ENCODE measurements at places on chromosomes 2 and 18. TPM values are rescaled to one million over a fixed set of nuclear protein-coding genes. Genes with fewer than 3 reads are reported as not detected.
A peak's percentile ranks its signal among the peaks of the same experiment; 100 is the strongest.

DNA sequence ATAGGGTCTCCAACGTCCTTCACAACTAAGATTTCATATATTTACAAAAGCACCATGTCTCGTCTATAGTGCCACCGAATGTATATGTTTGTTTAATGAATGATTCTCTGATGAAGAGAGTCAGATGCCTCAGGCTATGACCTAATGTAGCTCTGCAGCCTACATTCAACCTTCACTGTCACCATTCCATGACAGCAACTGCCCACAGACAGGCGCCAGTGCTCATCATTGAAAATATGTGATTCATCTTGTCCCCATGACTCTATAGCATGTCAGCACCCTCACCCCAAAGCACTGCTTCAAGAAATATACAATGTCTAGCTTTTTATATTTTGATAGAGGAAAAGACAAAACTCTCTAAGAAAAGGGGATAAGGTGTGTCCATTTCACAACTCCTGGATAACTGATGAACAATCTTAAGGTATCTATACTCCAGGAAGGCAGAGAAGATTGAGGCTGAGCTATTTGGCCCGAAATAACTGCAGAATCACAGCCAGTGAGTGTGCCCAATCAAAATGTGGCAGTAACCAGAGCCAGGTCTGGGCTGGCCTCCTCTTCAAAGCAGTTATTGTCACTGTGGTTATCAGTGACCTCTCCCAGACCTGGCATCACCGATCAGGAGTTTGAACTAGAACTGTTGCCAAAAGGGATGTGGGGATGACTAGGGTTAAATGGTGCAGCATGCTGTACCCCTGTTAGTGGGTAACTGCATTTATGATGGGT, 246.6 kb downstream of the SETBP1 start:
- no peak for DNase-seq

The SOWAHC gene
- total RNA-seq, result 0.44 TPM

- DNase-seq, result no peak
These were observed 1.2 kb upstream of the ST6GAL2 start for GRCh38 chr2:106886916-106887758.

GRCh38 chr2:98866033-98866432, 70.0 kb downstream of the CRACDL start:
- no peak for DNase-seq

- DNase-seq, result no peak
These were observed 617.5 kb upstream of the SOX11 start for GRCh38 chr2:5074733-5075132.

DNA sequence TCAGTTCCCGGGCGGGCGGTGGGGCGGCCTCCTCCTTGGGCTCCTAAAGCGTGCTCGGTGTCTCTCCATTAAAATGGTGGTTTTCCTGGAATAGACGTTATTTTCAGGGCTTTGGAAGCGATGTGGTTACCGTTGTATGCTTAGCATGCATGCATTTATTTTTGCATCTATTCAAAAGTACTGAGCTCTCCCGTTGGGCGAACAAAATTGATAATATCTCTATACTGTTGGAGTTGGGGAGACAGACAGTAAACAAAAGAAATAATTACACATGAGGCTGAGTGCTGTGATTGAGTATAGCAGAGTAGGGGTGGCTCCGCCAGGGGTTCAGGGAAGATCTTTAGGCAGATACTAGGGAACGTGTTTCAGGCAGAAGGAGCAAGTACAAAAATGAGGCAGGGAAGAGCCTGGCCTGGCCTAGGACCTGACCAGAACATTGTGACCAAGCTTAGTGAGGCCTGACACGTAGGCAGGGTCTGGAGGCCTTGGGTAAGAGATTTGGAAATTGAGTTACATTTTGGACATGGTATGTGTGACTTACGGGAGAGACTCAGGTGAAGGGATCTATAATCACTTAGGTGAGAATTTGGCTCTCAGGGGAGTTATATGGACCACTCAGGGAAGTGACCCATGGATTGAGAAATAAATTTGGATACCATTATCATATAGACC, 674 bp downstream of the NCAPH start:
- no peak for DNase-seq

GRCh38 chr18:27995770-27996502, 181.0 kb downstream of the CDH2 start:
- DNase-seq, result no peak

The CCDC121 gene
- 0.17 TPM for total RNA-seq

DNA sequence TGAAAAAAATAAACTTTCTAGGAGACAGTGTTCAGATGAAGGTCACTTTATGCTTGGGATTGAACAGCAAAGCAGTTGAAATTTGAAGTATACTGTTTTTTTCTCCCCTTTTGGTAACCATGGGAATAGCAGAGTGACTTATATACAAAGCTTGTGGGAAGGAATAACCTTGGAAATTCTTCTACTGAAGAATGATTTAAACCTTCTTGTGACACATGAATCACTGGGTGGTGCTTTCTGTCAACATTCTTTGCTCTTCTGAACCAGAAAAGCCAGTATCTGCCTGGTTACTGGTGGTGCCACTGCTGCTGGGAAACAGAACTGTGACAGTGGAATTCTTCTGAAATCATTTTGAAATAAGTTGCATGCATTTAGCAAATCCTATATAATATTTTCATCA, 39.4 kb upstream of the RND3 start:
- no peak for DNase-seq

GRCh38 chr2:157872791-157873190, 3.3 kb downstream of the ACVR1 start:
- no peak for DNase-seq

GRCh38 chr18:49648326-49648725, 86.5 kb downstream of the LIPG start:
- no peak for DNase-seq

GRCh38 chr2:176496761-176497160, 227.5 kb downstream of the MTX2 start:
- no peak for DNase-seq

- DNase-seq, result no peak
These were observed 124.8 kb downstream of the NUP35 start for GRCh38 chr2:183248866-183249567.

DNA sequence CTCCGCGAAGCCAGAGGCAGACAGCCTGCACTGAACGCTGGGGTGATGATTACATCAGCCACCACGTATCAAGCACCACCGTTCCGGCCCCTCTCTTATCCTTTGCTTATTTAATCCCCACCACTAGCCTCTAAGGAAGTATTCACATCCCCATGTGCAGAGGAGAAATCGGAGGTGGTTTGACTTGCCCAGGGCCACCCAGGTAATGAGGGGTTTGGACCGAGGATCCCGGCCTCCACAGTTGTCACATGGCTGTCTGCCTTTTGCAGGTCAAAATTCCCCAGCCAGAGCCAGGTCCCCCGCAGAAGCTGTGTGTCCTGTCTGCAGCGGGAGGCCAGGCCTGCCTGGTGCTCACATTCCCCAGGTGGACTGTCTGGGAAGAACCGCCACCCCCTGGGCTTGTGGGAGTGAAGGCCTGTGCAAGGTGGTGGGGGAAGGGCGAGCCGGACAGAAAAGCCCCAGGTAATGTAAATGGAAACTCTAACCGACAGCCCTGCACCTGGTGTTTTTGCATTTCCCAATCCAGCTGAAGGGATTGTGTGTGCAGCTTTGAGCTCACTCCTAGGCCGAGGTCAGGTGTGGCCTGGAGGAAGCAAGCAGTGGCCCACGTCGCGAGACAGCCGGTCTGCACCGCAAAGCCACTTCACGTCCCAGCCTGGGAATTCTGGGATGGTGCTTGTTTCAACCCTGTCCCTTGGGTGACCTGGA, 108.5 kb upstream of the ID2 start:
- DNase-seq, result no peak

The APOB gene
- total RNA-seq, result not detected

DNA sequence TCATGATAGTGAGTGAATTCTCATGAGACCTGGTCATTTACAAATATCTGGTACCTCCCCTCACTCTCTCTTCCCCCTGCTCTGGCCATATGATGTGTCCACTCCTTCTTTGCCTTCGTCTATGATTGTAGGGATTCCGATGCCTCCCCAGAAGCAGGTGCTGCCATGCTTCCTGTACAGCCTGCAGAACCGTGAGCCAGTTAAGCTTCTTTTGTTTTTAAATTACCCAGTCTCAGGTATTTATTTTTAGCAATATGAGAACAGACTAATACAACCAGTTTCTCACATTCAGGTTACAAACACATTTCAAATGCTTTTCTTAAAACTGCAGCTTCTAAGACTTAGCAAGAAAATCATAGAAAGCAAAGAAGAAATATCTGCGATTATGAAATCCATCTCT, 321.2 kb upstream of the CDH7 start:
- no peak for DNase-seq

- no peak for DNase-seq
These were observed 50.8 kb upstream of the TWSG1 start for GRCh38 chr18:9283791-9284190.

The KIF3C gene
- total RNA-seq, result 3.0 TPM

GRCh38 chr2:23624915-23625314, 239.9 kb downstream of the KLHL29 start:
- DNase-seq, result no peak

DNA sequence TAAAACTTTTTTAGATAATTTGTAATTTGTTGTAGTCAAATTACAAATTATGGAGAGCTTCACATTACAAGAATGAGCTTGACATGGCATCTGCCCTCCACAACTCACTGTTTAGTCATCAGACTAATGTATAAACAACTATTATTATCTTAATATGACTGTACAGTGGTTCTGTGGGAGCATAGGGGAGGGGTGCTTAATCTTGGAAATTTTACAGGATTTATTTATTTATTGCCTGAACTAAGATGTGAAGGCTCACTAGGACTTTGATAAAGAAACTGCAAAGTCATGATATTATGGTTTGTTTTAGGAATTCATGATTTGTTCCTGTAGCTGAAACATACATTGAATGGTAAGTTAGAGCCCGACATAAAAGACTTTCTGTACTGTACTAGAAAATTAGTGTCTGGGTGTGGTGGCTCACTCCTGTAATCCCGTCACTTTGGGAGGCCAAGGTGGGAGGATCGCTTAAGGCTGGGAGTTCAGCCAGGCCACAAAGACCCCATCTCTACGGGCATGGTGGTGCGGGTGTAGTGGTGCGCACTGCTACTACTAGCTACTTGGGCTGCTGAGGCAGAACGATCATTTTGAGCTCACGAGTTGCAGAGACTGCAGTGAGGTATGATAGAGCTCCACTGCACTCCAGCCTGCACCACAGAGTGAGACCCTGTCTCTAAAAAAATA, 2.1 kb downstream of the MARCHF7 start:
- no peak for DNase-seq

DNA sequence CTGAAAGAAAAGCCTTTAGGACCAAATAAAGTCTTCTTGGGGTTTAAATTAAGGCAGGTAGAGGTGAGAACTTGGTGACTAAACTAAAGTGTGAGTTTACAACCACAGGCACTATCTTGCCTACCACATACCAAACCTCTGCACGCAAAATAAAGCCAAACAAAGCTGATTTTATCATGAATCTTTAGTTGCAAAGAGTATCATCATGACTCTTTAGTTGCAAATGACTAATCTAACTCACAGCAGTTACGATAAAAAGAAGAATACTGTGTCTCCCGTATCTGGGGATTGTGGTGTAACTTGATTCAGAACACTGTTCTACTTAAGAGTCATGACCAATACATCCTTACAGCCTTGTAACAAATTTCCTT, 11.2 kb downstream of the CFAP210 start:
- peak; percentile 10 for DNase-seq

DNA sequence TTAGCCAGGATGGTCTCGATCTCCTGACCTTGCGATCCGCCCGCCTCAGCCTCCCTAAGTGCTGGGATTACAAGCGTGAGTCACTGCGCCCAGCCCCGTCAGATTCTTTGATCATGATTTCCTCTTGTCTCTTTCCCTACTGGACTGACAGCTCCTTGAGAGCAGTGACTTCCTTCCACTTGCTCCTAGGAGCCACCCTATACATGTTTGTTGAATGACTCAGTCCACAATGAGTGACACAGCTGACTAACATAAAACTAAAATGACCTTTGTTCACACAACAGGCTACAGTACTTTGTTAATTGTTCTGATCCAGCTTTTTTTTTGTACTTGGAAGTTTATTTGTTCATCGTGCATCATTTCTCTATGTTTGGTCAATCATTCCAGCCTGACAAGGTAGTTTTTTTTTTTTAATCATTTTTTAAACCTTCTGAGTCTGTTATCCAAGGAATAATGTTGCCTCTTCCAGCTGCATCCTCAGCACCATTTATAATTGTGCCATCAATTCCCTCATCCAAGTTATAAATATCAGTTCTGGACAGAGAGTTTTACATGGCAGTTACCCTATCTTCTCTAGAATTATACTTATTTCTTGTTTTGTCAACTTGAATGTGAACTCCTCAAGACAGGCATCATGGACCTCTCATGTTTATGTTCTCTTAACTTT, 42.9 kb upstream of the TUBA3E start:
- no peak for DNase-seq

The CIB4 gene
- total RNA-seq, result not detected

DNA sequence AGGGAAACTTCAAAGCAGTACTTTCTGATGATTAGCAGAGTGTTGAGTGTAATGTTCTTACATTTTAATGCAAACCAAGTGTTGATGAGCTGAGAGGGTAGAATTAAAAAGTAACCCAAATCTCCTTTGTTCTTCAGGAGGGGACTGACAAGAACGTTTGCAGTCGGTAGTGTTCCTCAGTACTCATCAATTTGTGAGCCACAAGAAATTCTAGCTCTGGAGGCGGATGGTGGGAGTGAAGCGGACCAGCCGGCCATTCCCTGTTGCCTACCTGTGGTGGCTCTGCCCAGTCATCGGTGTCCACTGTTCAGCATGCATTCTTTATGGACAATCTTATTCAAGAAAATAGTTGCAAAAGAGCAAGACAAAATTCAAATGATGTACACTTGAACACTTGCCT, 438.6 kb upstream of the POU3F3 start:
- DNase-seq, result no peak

DNA sequence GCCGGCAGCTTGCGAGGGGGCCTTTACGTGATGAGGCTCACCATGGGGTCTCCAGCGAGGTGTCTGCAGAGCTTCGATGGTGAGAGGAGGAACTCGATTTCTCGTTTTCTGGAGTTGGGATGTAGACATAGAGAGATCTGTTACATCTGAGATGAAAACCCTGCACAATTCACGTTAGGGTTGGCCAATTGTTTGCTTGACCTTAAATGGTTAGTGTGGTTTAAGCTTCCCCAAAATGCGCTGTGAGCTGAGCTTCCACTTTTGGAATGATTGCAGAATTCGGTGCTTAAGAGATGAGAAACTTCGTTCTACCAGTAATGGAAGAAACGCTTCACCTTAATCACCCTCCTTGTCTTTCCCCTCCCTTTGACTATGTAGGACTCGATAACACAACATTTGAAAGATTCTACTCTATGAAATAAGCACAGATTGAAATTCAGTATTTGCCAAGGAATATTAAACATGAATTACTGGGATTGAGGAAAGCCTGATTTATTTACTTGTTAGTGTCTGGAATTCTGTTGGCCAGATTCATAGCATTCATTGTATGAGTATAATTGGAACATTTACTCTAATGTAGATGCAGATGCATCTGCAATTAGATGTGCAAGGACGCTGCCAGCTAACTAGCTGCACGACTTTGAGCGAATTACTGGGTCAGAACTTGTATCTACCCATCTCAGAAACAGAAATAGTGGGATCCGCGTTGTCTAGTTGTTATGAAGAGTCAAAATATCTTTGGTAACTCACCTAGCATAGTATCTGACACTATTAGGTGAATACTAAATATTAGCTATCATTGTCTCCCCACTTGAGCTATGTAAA, 1.6 kb upstream of the KLF7 start:
- peak; percentile 59 for DNase-seq

The CPSF3 gene
- total RNA-seq, result 65.7 TPM
